SJSA1 (cell line): ENCODE measurements at places on chromosomes 12 and 14. TPM values are rescaled to one million over a fixed set of nuclear protein-coding genes. Genes with fewer than 3 reads are reported as not detected.

PLEK2 gene
- total RNA-seq = 15.9 and 20.0 TPM in 2 replicates

KCNK13 gene
- total RNA-seq = 0.05 TPM in 1 of 2 replicates, not detected in the other

POLE gene
- 17.4 and 32.8 TPM in 2 replicates for total RNA-seq

CISTR gene
- total RNA-seq = not detected in 2 replicates

LTB4R2 gene
- total RNA-seq = 3.1 and 10.1 TPM in 2 replicates

TAS2R13 gene
- 0.13 and 1.2 TPM in 2 replicates for total RNA-seq

SIX1 gene
- 3.7 and 9.0 TPM in 2 replicates for total RNA-seq

GRCh38 chr14:95597784-95598211 is 62.9 kb downstream of the GLRX5 start:
- DNase-seq = no peak

DNA sequence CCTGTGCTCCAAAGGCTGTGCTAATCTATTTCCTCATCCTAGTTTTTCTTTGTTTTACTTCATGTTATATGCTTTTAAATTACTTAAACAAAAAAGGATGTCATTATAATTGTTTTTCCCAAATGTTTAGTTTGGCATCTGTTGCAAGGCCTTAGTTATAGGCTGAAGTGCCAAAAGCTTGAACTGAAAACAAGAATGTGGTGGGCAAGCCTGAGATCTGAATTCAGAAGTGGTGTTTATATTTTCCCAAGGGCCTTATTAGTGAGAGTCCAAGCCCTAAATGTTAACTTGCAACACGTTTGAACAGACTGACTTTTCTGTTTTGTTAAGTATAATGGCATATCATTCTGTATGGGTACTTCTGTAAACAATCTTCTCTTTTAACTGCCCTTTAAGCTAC is 326.8 kb downstream of the CCDC91 start:
- DNase-seq = no peak

- no peak for DNase-seq
These were observed 212.6 kb upstream of the SLC16A7 start for GRCh38 chr12:59383079-59383822.

- DNase-seq = no peak
These were observed 85.0 kb upstream of the ANO2 start for GRCh38 chr12:6030081-6030480.

GRCh38 chr12:752695-753610 is 574 bp downstream of the WNK1 start:
- DNase-seq = peak; percentile 59

DNA sequence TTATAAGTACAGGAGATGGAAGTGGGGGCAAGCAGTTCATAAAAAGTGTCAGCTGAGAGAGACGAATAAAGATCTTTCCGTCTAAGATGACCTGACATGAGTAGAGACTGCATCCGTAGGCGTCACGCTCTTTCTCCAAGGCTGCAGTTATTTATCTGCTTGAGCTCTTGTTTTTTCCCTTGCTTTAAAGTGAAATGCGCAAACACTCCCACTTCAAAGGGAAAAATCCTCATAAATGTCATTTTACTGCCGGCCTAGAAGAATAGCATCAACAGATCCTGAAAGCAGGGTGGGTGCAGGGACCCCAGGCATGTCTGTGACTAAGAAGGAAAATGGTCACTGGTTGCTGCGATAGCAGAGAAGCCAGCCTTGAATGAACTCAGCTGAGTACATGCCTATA is 647.4 kb downstream of the MED13L start:
- DNase-seq = no peak

GRCh38 chr14:95291859-95292542 is 27.7 kb downstream of the CLMN start:
- DNase-seq = no peak

- DNase-seq = no peak
These were observed 1.5 kb upstream of the CCDC63 start for GRCh38 chr12:110845339-110845682.

- DNase-seq = no peak
These were observed 1.1 kb upstream of the AQP5 start for GRCh38 chr12:49960474-49961110.

GRCh38 chr12:90940872-90941499 is 14.0 kb downstream of the CCER1 start:
- DNase-seq = no peak

GRCh38 chr12:76018672-76019071 is 12.9 kb downstream of the PHLDA1 start:
- no peak for DNase-seq

GRCh38 chr14:30064454-30064853 is 136.8 kb upstream of the PRKD1 start:
- DNase-seq = no peak

- no peak for DNase-seq
These were observed 417.7 kb upstream of the ATXN7L3B start for GRCh38 chr12:74119811-74120362.

DNA sequence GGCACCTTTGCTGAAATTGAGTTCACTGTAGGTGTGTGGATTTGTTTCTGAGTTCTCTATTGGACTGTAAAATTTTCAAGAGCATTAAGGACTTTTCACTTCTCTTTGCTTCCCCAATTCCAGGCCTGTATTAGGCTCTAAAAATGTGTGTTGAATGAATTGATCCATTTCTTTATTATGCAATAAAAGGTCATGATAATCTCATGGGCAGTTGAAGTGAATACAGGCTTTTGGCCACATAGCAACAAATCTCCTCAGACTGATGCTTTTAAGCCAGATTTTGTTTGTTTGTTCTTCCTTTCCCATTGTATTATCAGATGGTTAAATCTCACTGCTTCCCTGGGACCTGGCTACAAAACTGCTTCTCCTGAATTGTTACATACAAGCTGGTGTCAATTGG is 258.0 kb upstream of the FAR2 start:
- DNase-seq = no peak

GRCh38 chr12:91127306-91127705 is 16.0 kb upstream of the LUM start:
- no peak for DNase-seq

DNA sequence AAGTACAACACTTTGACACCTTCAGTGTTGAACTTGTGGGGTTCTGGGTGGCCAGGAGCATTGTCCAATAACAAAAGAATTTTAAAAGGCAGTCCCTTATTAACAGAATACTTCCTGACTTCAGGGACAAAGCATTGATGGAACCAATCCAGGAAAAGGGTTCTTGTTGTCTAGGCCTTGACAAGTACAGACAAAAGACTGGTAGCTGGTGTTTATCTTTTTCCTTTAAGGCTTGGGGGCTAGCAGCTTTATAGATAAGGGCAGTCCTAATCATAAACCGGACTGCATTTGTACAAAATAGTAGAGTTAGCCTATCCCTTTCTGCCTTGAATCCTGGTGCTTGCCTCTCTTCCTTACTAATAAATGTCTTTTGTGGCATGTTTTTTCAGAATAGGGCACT is 27.4 kb downstream of the FAM177A1 start:
- no peak for DNase-seq

- DNase-seq = no peak
These were observed 36.1 kb downstream of the ATP2B1 start for GRCh38 chr12:89672589-89672979.

- no peak for DNase-seq
These were observed 52.0 kb downstream of the NFKBIA start for GRCh38 chr14:35352274-35353233.

DNA sequence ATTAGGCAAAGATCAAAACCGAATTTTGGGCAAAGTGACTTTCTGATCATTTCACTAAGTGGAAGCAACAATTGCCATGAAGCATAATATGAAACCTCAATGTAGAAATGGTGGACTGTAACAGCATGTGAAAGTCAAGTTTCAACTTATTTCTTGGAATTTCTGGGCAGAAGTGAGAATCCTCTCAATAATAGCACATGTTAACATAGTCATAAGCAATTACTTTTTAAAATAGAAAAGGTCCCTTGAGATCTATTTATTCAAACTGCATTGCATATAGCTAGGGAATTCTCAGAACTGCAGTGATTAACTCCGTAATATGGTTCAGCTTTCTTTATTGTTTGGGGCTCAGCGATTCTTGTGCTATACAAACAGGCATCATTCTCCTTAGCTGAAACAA is 136.7 kb upstream of the ATP2B1 start:
- DNase-seq = no peak

DNA sequence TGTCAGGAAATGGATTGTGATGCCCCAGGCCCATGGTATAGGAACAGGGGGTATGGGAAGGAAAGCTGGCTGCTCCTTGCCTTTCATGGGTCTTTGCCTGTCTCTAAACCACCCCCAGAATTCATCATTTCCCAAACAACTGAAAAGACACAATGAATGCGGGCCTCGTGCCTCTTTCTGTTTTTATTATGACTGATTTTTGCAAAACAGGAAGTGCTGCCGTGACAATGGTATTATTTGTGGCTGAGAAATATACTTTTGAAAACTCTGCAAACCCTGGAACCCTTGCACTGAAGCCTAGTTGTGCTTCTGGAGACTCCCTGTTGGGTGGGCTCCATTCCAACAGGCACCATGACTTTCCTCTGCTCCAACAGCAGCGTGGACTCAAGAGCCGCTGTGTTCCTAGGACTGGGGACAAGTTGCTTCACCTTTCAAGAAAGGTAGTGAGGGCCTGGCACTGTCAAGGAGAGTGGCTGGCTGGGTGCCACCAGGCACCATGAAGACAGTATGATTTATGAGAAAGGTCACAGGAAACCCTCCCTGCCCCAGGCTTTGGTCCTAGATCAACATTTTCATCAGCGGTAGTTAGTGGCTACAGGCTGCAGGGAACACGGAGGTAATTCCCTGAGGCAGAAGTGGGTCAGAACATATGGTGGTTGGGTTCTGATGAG is 4.8 kb upstream of the DGLUCY start:
- no peak for DNase-seq

- no peak for DNase-seq
These were observed 30.8 kb upstream of the CMKLR1 start for GRCh38 chr12:108369736-108370396.

DNA sequence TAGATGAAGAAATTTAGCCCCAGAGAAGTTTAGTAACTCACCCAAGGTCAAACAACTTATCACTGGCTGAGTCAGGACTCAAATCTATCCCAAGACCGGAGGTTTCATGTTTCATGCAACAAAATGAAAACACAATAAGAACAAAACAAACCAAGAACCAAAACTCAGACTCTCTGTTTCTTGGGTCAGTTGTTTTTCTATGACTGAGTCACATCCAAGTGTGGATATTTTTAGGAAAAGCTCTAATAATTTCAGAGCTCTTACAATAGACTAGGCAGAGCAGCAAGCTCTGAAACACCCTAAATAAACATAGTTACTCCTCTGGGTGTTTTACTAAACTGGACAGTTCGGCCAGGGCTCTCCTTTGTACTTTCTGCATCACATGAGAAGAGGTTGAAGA is 87.6 kb upstream of the PRB2 start:
- DNase-seq = peak; percentile 39
